ENCODE measurements at places on chromosomes 12 and 14.

DNA sequence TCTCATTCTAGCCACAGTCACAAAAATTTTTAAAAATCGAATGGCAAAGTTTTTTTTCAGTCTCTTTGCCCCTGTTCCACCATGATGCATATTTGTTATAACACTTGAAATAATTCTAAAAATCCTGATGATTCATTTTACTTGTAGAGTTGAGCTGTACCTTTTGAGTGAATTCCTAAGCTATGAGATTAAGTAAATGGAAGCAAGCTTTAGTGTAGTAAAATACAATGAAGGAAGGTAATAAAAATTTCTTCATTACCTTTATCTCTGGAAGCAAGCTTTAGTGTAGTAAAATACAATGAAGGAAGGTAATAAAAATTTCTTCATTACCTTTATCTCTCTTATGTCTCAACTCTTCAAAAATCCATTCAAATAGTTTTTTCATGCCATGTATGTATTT, 46.1 kb downstream of the TMTC3 start:
- DNase-seq = no peak

DNA sequence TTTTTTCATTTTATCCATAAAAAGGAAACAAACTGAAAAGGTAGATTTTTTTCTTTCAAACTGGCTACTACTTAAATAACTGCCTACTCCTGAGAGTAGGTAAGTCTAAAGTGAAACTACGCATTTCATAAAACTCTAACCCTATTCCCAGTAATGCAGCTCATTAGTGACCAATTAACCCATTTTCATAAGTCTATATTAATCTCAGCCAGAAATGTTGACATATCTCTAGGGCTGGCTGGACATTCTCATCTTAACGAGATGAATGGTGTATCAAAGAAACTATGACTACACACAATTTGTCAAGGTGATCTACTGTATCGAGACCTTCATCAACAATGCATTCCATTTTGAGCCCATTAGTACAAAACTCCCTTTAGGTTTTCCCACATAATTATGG, 57.2 kb downstream of the EPS8 start:
- DNase-seq = no peak

DNA sequence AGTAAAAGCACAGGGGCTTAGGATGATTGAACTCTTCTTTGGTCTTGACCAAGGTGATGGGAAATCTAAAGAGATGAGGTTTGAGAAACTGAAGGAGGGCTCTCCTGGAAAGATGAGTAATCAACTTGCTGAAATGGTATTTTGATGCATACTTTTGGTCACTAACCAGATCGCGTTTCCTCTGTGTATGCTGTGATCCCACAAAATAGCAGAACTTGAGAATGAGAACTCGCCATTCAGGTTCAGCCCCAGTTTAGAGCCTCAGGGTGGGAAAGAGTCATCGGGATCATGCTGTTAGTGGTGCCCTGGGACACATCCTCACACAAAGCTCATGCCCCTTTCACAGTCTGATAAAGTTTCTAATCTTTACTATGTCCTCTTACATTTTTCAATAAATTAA, 488.8 kb downstream of the ETNK1 start:
- no peak for DNase-seq

GRCh38 chr12:64894827-64895475, 70.5 kb downstream of the TBC1D30 start:
- no peak for DNase-seq

GRCh38 chr14:76097547-76097946, 54.2 kb upstream of the GPATCH2L start:
- no peak for DNase-seq

DNA sequence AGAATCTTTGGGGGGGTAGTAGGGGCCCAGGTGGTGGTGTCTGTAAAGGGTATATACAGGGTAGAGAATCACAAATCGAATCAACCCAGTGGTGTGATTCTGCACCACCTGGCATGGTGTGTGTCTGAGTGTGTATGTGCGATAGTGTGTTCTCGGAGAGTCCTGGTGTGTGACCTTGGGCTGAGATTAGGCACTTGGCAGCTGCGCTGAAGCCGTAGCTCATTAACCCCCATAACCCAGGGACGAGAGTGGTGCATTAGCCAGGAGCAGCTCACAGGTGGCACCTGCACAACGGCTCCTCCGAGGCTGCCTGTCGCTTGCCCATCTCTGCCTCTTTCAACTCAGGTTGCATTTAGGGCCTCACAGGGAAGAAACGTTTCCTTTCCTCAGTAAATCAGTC, 15.6 kb upstream of the TESC start:
- DNase-seq = no peak

Measured in B cell (primary cell).